Gastrocnemius medialis (tissue), 4 donors: ENCODE measurements at places on chromosomes 4 and X.
A peak's percentile ranks its signal among the peaks of the same experiment; 100 is the strongest.

DNA sequence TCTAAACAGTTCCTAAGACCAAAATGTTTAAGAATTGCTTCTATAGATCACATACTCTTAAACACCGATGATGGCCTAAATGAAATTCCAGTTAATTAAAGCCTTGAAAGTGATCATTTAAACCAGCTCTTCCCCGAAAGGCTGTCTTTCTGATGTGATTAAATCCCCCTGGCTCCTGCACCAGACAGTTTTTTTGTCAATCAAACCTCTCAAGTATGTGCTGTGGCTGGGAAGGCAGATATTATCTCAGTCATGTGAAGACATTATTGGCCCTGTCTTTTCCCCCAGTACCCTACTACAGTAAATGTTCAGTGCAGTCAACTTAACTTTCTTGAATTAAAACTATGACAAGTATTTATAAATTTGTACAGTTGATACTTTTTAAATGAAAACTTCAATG lies 121.0 kb upstream of the MYOZ2 start:
- peak overlapping the region; percentile 42 for H3K27ac ChIP-seq
- DNase-seq, result no peak
- no peaks in the 10 kb centered on the region for H3K27me3 ChIP-seq
- H3K4me1 ChIP-seq, result peaks cover 22% of the 10 kb centered on the region

- no peak overlapping the region for H3K4me3 ChIP-seq
- DNase-seq, result no peak
- H3K27me3 ChIP-seq, result no peaks in the 10 kb centered on the region
- H3K27ac ChIP-seq, result peak overlapping the region; percentile 87
- peaks cover 20% of the 10 kb centered on the region for H3K4me1 ChIP-seq
- no peaks in the 10 kb centered on the region for H3K36me3 ChIP-seq
Observed at GRCh38 chr4:142402156-142402555, 443.9 kb downstream of the INPP4B start.

DNA sequence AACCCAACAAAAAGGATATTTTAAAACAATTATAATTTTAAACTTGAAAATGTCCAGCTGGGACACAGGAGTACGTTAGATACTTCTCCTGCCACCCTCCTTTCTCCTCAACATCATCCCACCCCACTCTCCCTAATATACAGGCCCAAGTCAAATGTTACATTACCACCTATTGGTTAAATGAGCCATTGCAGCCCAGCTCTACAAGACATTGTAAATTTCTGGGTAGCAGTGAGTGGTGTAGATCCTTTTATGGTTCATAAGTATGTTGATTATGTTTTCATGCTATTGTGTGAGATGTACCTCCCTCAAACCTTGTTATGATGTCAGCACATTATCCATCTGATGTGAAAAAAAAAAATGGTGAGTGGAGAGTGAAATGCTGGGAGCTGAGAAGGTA lies 187.1 kb upstream of the BCOR start:
- DNase-seq, result no peak
- H3K4me3 ChIP-seq, result no peak overlapping the region
- no peaks in the 10 kb centered on the region for H3K36me3 ChIP-seq
- no peak overlapping the region for H3K27ac ChIP-seq
- H3K27me3 ChIP-seq, result no peaks in the 10 kb centered on the region

- H3K36me3 ChIP-seq, result no peaks in the 10 kb centered on the region
- no peaks in the 10 kb centered on the region for H3K27me3 ChIP-seq
- no peak for DNase-seq
Observed at GRCh38 chrX:118534716-118535493, 39.3 kb downstream of the DOCK11 start.

DNA sequence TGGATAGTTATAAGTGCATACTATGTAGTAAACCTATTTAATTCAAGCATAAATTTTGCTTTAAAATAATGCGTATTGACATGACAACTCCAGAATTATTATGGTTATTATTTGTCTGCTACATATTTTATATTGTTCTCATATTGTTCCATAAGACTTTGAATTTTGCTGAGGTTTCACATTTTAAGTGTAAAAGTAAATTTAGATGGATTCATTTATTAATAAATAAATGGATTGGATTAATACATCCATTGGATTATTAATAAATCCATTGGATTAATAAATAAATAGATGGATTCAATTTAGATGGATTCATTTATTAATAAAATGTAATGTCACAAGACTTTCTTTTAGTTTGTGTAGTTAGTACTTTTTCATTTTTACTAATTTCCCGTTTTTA lies 1768.0 kb upstream of the PCDH10 start:
- no peak overlapping the region for H3K27ac ChIP-seq
- no peaks in the 10 kb centered on the region for H3K36me3 ChIP-seq

GRCh38 chr4:3308691-3309090 lies 15.9 kb downstream of the RGS12 start:
- no peak overlapping the region for H3K27ac ChIP-seq
- no peaks in the 10 kb centered on the region for H3K27me3 ChIP-seq
- no peak overlapping the region for H3K4me3 ChIP-seq
- H3K4me1 ChIP-seq, result peaks cover 17% of the 10 kb centered on the region

- DNase-seq, result no peak
- peaks cover 14% of the 10 kb centered on the region for H3K36me3 ChIP-seq
- H3K4me3 ChIP-seq, result no peak overlapping the region
- H3K4me1 ChIP-seq, result peaks cover 8% of the 10 kb centered on the region
- H3K27me3 ChIP-seq, result no peaks in the 10 kb centered on the region
Observed at GRCh38 chr4:169158046-169158445, 112.7 kb downstream of the SH3RF1 start.

DNA sequence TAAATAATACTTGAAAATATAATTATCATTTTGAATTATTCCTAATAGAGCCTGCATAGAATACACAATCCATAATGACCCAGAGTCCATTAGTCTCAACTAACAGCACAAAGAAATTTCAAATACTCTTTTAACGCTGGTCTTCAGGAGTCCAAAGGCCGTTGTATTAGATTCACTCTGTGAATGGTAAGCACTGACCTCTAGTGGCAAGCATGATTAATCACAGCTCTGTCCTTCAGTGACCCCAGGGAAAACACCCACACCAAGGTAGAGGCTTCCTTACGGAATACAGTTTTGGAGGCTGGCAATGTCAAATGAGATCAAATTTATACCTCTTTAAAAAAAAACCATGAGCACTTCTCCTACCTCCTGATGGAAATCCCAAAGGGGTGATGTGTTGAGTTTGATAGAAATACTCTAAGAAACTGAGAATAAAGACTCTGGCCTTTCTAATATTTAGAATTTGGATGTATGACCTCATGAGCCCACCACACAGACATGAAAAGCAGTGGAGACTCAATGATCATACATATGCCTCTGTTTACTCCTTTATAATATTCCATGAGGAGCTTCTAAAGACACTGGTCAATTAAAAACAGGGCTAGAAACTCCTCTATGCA lies 147.2 kb upstream of the DKK2 start:
- peak; percentile 11 for DNase-seq
- no peaks in the 10 kb centered on the region for H3K27me3 ChIP-seq
- H3K27ac ChIP-seq, result no peak overlapping the region
- H3K4me1 ChIP-seq, result no peaks in the 10 kb centered on the region
